Suprapubic skin (tissue), 4 donors: ENCODE measurements at places on chromosomes 5 and 9. TPM values are rescaled to one million over a fixed set of nuclear protein-coding genes. Genes with fewer than 3 reads are reported as not detected.
A peak's percentile ranks its signal among the peaks of the same experiment; 100 is the strongest.

GRCh38 chr9:90795871-90796317 lies 5.7 kb upstream of the SYK start:
- DNase-seq, result no peak

DNA sequence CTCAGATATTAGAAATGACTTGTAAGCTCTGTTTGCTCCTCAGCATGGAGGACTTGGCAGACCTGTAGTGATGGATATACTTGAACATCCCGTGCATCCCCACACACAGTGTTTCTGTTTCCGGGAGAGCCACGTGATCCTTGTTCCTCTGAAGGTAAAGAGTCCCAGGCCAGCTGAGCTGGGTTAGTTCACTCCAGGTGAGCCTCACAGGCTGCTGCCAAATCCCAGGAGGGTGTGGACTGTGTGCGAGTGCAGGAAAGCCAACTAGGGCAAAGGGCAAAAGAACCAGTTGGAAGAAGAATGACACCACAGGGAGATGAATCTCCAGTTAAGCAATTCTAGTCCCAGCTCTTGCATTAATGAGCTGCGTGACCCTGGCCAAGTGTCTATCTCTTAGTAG lies 10.4 kb upstream of the TOMM5 start:
- peak; percentile 71 for DNase-seq

DNA sequence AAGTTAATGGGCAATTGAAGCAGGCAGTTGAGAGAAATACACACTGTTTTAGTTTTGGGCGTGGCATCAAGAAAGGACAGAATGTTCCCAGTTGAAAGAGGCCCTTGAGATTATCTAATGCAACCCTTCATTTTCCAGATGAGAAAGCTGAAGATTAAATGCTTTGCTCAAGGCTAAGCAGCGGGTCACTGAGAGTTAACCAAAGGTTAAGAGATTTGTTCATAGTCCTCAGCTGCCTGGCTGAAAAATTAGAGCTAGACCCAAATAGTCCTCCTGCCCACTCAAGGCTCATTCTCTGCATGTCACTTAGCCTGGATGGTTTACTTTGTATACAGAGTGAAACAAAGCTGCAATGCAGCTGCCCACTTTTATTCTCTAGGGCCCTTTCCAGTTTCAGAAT lies 46.7 kb upstream of the MAMDC2 start:
- no peak for DNase-seq

GRCh38 chr5:158691631-158692255 lies 408.0 kb downstream of the EBF1 start:
- DNase-seq, result no peak

DNA sequence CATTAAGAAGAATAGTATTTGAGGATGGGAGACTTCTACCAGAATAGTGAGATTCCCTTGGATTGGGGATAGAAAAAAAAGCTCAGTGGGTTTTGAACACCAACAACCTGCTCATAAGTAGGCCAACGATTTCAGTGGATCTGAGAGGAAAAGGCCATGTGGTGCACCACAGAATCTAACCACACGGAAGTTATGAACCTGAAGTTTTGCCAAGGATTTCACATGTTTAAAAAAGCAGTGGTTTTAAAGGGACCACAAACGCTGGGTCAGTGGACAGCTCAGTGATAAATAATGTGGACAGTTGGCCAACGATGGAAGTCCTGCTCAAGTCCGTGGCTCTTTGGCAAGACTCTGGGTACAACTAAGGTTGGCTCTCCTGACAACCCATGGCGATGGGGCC lies 107.2 kb upstream of the TXNDC8 start:
- no peak for DNase-seq

GRCh38 chr9:26658476-26658875 lies 234.1 kb downstream of the CAAP1 start:
- DNase-seq, result no peak

- no peak for DNase-seq
These were observed 31.0 kb downstream of the EFCAB9 start for GRCh38 chr5:172224996-172225395.

DNA sequence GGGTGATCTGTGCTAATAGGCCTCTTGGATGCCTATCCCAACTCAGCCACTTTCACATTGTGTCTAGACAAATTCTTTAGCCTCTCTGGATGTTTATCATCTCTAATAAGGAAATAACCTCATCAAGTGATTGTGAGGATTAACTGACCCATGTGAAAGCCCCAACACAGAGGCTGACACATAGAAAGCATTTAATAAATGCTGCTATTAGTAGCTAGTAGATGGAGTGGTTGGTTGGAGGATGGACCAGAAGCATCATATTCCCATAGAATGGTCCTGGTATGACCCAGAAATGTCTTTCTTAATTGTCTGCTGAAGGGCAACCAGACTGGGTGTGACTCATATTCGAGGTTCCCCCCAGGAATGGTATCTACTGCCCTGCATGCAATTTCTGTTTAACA lies 124.4 kb downstream of the PIK3R1 start:
- DNase-seq, result no peak

GRCh38 chr9:84271531-84271900 lies 69.0 kb downstream of the SLC28A3 start:
- no peak for DNase-seq

- no peak for DNase-seq
These were observed 261.1 kb upstream of the DAPK1 start for GRCh38 chr9:87236546-87236945.

GRCh38 chr9:36426945-36427344 lies 26.9 kb upstream of the RNF38 start:
- no peak for DNase-seq

GRCh38 chr5:129904667-129905472 lies 605 bp downstream of the CHSY3 start:
- peak; percentile 63 for DNase-seq

DNA sequence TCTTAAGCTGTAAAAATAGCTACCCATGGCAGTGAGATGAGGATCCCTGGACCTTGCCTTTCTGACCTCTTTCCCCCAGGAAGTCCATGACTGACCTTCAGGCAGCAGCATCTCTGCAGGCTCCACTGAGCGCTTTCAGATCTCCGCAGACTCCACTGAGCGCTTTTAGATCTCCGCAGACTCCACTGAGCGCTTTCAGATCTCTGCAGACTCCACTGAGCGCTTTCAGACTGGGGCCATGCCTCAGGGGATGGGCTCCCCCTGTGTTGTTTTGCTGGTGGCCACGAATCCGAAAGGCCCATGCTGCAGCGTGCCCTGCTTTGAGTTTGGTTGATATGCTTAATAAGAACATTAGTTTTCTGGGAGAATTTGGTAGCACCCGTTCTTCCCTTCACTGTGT lies 254.2 kb downstream of the FANCC start:
- no peak for DNase-seq

DNA sequence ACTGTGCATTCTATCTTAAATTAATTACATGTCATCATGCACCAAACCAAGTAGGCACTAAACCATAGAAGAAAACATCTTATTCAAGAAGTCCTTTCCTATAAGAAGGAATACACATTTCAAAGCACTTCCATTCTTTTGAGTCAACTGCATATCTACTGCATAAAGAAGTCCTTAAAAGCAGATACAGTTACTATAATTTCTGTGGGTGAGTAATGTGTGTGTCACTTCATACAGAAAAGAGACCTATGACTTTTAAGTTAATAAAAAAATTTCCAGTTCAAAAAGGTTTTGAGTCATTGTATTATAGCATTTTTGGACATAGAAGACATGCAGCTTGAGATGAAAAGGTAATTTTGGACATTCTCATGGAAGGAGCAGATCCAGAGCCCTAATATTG lies 125.0 kb downstream of the DTWD2 start:
- DNase-seq, result no peak

GRCh38 chr5:171365351-171365750 lies 22.3 kb upstream of the NPM1 start:
- DNase-seq, result no peak

GRCh38 chr9:6417186-6417585 lies 4.2 kb downstream of the UHRF2 start:
- no peak for DNase-seq

GRCh38 chr5:38782180-38782835 lies 63.5 kb upstream of the OSMR start:
- DNase-seq, result no peak

- DNase-seq, result no peak
These were observed 58.3 kb upstream of the LHFPL2 start for GRCh38 chr5:78706825-78707224.

DNA sequence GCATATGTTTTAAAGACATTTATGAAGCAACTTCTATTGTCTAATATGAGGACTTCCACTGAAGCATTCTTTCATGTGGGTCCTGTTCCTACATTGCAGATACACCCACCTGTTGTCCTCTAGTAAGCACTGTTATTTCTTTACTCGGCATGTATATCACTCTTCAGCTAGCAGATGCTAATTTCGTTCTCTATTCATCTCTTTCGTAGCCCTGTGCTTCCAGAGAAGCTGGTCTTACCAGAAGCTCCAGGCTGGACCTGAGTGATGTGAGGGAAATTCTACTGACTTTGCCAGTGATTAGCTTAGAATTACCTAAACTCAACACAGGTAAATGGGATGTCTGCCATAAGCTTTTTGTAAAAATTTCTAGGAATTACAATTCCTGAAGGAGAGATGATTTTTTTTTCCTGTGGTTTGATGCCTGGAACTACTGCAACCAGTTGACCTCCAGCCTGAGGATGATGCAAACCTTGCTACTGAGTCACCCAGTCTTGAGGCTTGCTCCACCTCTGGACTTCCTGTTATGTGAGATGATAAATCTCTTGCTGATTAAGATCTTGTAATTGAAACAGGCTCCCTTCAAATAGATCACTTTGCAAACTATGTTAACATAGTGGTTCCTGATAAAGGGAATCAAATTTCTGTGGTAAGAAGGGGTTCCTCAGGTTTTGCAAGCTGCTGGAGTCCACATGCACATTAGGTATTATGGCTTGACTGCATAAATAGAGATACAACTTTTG lies 52.2 kb upstream of the SPINK5 start:
- no peak for DNase-seq

DNA sequence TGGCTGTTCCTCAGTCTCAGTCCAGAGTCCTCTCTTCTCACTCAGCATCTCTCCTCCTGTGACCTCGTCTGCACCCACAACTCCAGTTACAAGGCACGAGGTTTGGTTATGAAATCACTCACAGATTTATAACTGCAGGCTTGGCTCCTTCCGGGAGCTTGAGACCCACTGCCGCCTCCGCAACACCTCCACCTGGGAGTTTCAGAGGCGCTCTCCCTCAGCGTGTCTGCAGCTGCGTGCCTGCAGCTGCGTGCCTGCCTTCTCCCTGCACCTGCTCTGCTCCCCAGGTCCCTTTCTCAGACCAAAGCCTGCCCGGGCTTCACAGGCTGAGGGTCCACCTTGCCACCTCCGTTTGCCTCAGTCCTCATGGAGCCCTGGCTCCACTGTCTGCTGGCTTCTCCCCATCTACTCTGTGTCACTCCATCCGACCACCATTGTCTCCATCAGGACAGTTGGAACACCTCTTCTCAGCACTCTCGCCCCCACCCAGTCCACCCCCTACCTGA lies 51.5 kb downstream of the HRH2 start:
- peak; percentile 68 for DNase-seq

DNA sequence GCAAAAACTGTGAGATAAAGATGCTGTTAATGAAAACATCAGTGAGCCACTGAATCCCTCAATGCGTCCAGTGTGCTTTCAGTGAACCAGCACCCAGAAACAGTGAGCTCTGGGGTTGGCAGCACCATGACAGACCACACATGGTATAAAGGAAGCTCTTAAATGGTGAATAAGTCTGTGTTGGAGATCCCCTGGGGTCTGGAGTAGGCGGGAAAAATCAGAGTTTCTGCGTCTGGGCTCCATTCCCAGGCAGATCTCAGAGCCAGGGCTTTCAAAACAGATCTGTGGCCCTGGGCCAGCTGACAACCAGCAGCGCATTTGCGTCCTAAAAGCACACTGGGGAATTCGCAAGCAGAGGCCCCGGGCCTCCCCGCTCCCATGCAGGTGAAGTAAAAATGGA lies 233.5 kb downstream of the FRMD3 start:
- DNase-seq, result peak; percentile 81

- DNase-seq, result no peak
These were observed 2.6 kb downstream of the CARD9 start for GRCh38 chr9:136370687-136371532.

- DNase-seq, result no peak
These were observed 37.0 kb downstream of the RNF130 start for GRCh38 chr5:180034564-180034963.

DNA sequence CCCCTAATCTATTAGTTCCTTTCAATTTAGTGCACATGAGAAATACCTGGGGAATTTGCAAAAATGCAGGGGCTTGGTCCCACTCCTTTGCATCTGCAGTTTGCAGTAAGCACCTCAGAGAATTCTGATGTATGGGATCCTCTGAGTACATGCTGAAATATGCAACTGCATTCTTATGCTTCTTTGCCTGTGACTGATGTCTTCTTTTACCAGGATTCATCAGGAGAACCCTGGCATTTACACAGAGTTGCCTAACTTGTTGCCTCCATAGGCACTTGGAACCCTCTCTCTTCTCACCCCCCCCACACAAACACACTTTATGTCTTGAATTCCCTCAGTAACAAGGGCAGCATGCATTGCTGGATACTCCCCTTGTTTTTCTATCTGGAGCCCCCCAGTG lies 173.1 kb downstream of the KDM4C start:
- DNase-seq, result no peak

DNA sequence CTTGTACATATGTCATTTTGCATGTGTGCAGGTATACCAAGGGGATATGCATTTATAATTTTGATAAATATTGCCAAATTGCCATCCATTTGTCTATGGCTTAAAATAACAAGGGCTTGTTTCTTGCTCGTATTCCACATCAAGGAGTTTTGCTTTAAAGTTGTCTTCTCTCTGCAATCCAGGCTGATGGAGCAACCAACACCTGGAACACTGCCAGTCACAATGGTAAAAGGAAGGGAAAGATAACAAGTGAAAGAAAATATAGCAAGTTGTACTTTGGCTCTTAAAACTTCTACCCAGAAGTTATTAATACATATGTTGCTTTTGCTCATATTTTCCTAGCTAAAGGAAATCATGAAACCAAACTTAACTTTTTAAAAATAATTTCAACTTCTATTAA lies 156.9 kb downstream of the UNC13B start:
- no peak for DNase-seq

GRCh38 chr9:73265876-73266275 lies 114.2 kb downstream of the ANXA1 start:
- no peak for DNase-seq

DNA sequence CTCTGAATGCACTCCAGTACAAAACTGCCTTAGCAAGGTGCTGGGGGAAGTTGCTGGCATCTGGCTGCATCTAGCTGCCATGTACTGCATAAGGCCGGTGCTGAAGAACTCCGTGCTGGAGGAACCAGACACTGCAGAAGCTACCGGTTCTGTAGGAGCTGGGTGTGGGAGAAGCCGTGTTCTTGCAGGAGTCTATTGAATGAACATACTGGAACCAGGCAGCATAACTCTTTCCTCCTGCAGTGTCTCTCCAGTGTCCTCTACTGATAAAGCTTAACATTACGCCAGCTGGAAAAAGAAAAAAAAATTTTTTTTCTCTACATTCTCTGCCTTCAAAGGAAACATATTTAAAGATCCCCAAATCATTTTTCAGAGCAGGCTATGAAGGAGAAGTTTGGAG lies 38.5 kb downstream of the VPS13A start:
- no peak for DNase-seq

GRCh38 chr9:91255327-91255726 lies 106.4 kb downstream of the AUH start:
- DNase-seq, result no peak

Gene RNF145
- total RNA-seq, result 45.9 TPM

Gene FAT2
- 107 TPM for total RNA-seq

Gene LRRC19
- total RNA-seq, result not detected

Gene FGF10
- total RNA-seq, result 1.4 TPM

Gene PCDHGB2
- 2.9 TPM for total RNA-seq

Gene PIP5K1B
- 2.0 TPM for total RNA-seq

Gene COL27A1
- total RNA-seq, result 14.2 TPM

Gene FGF18
- 0.53 TPM for total RNA-seq

Gene ANKRD31
- total RNA-seq, result 0.26 TPM

Gene FOXD4
- not detected for total RNA-seq

Gene TRAPPC13
- 7.8 TPM for total RNA-seq

Gene PTGDS
- total RNA-seq, result 31.3 TPM

Gene NIPBL
- total RNA-seq, result 123 TPM
